ENCODE measurements at places on chromosomes 6 and 20.

GRCh38 chr6:46993846-46994245, 48.3 kb downstream of the ADGRF1 start:
- peak; percentile 89 for DNase-seq

DNA sequence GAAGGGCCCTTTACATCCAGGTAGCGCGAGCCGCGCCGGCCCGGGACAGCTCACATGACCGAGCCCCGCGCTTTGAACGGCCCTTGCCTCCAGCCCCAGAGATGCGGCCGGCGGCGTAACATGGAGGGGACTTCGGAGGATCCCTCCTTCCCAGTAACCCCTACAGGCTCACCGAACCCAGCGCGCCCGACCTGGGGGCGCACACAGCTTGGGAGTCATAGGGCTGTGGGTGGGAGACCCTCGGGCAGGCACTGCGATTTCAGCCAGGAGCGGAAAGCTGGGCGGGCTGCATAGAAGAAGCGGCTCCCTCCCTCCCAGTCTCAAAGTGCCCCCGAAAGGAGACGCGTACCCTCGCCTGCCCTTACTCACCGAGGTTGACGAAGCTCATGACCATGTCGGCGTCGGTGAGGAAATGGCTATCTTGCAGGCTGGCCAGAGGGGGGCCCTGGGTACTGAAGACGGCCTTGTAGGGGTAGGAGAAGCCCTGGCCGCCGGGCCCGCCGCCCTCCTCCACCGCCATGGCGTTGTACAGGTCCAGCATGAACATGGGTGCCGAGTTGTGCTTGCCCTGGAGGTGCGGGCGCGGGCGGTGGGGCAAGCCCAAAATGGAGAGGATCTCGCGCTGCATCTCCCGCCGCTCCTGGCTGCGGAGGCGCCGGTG, 975 bp downstream of the BMP7 start:
- no peak for DNase-seq

DNA sequence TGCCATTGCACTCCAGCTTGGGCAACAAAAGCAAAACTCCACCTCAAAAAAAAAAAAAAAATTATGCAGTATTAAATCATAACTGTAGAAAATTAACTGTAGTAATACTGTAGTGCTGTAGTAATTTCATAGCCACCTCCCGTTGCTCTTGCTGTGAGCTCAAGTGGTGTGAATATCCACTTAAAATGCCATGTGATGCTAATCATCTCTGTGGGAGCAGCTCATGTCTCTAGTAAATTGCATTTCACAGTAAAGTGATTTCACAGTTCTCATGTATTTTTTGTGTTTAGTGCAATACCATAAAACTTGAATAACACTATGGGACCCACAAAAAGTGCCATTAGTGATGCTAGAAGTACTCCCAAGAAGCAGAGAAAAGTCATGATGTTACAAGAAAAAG, 14.4 kb upstream of the FAM217A start:
- no peak for DNase-seq

- DNase-seq: no peak
Observed at GRCh38 chr6:35620706-35621105, 68.0 kb downstream of the FKBP5 start.

GRCh38 chr20:52246366-52246765, 54.8 kb upstream of the ZFP64 start:
- DNase-seq: no peak

GRCh38 chr6:137230956-137231555, 11.9 kb upstream of the IFNGR1 start:
- no peak for DNase-seq

- peak; percentile 55 for DNase-seq
Observed at GRCh38 chr6:47083586-47084047, 41.5 kb upstream of the ADGRF1 start.

DNA sequence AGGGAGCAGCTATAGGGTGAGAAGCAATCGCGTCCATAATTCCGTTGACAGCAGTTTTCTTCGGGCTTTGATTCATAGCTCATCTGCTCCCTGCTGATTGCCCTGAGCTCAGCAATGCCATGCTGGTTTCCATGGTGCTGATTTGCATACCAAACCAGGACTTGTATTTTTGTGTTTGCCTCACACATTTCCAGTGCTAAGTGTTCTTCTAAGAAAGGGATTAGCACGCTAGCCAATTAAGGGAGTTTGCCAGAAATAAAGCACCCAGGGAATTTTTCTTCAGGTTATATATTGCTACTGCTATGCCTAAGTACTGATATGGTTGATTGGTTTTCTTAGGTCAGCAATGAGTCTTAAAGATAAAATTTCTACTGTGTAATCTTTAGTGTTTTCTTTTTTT, 177.6 kb downstream of the PLCB1 start:
- DNase-seq: peak; percentile 31

DNA sequence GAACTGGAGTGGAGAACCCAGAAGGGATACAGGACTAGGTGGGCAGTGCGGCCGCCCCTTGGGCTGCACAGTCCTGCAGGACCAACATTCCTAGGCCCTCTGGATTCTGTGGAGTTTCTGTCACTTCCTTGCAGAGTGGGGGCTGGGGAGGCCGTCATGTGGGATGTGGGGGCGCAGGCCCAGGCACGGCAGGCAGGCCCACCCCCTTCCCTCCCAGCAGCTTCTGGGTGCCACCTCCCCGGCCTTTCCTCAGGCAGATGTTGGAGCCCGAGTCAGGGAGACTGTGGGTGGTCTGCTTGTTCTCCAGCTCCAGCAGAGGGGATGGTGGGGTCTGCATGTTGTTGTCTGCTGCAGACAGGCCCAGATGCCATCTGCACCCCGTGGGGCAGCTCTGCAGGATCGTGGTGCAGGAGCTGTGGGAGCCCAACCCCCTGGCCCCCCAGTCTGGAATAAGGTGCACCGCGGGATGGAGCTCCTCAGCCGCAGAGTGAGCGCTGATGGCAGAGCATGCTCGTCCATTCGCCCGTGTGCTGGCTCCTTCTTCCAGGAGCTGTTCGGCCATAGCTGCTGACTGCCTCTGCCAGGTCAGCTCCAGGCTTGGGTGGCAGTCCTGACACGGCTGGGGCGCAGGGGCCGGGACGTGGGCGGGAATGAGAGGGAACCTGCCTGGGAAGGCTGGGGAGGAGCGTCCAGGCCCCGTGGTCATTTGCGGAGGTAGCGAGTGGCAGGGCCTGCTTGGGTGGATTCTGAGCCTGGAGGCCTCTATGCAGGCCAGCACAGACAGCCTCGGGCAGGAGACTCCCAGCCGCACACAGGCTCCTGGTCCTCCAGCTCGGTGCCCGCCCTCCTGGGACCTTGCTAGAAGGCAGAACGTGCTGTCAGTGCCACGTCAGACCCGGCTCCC, 18.1 kb downstream of the SLC17A9 start:
- peak; percentile 19 for DNase-seq

GRCh38 chr6:150322466-150322871, 46.3 kb upstream of the IYD start:
- DNase-seq: no peak

DNA sequence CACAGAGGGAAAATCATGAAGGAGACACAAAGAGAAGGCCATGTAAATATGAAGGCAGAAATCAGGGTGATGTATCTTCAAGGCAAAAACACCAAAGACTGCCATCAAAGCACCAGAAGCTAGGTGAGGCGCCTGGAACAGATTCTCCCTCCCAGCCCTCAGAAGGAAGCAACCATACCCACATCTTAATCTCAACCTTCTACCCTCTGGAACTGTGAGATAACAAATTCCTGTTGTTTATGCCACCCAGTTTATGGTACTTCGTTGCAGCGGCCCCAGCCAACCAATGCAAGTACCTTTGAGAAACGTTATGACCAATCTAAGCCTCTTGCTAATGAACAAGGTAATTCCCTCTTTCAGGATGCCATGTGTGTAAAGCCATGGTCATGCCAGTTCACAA, 66.2 kb upstream of the STXBP5 start:
- DNase-seq: no peak

- DNase-seq: no peak
Observed at GRCh38 chr20:62999580-62999979, 7.2 kb downstream of the BHLHE23 start.

DNA sequence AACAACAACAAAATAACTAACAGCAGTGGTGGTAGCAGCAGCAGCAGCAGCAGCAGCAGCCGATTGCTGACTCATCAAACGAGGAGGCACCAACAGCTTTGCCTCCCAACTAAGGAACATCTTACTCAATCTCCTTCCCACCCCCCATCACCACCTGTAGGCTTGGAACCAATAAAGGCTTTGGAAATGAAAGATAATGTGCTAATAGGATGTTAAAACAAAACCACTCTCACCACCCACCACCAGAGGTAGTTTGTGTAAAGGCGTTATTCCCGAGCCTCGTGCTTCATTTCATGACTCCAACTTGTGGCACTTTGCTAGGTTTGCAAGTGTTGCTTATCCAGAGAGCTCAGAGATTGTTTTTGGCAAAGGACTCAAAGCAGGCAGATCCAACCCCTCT, 346.5 kb downstream of the CD83 start:
- DNase-seq: no peak

- no peak for DNase-seq
Observed at GRCh38 chr6:53086302-53086701, 21.1 kb downstream of the FBXO9 start.

- no peak for DNase-seq
Observed at GRCh38 chr6:166036316-166037095, 131.1 kb downstream of the TBXT start.

- DNase-seq: no peak
Observed at GRCh38 chr20:10788877-10789276, 115.1 kb upstream of the JAG1 start.
